ENCODE measurements at places on chromosomes 5 and 9.

- no peak for DNase-seq
These were observed 1.7 kb downstream of the EPB41L4B start for GRCh38 chr9:109319017-109319625.

GRCh38 chr9:25814023-25814422, 135.8 kb upstream of the TUSC1 start:
- no peak for DNase-seq

DNA sequence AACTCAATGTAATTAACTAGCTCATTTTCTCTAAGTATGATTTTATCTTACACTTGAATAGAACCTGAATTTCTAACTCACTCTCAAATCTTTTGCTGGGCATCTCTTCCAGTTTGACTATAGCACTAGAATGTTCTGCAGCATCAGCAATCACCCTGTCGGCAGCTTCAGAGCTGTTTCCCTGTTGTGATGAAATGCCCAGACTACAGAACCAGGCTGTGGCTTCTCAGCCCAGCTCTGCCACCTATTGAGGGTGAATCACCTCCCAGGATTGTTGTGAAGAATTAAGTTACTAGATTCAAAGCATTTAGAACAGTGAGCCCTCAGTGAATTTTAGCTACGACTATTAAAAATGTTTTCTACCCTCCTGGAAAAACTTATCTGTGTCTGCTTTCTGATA, 90.4 kb upstream of the ANKRD55 start:
- no peak for DNase-seq

- no peak for DNase-seq
These were observed 440.0 kb downstream of the ENC1 start for GRCh38 chr5:74200560-74200959.

DNA sequence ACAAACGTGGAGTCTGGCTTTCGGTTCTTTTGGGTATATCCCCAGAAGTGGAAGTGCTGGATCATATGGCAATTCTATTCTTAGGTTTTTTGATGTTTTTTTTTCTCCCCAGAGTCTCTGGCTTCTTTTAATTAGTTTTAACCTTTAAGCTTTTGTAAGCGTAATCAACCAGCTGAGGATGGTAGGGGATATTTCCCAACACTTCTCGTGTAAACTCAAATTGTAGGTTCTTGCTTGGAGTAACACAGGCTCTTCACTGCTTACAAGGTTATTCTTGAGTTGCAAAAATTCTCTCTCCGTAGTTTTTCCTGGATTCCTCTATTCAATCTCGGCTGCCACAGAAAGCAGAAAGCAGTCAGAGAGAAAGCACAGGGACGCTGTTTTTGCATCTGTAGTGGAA, 11.9 kb downstream of the LAMC3 start:
- no peak for DNase-seq

- DNase-seq, result no peak
These were observed 203.8 kb upstream of the DAP start for GRCh38 chr5:10964806-10965205.

DNA sequence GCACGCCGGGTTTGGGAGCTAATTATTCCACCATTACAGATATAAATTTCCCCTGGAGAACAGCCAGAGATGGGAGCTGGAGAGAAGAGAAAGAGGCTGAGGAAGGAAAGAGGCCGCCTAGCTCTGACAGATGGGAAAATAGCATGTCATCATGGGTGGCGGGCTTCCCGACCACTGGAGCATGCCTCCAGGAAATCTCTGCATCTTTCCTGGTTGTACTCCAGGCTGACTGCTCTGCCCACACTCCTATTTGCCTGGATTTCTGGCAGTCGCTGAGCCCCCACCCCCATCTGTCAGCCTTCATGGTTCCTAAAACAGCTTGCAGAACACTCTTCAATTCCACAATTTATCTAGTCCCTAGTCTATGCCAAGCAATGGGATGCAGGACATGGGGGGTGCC, 14.3 kb upstream of the GABRP start:
- DNase-seq, result no peak

Measured in stimulated activated CD8-positive, alpha-beta memory T cell treated with anti-CD3 and anti-CD28 coated beads, Interleukin-4, amount 100 ng/mL, for 1 hour (primary cell).